ENCODE measurements at places on chromosomes 4 and X.

DNA sequence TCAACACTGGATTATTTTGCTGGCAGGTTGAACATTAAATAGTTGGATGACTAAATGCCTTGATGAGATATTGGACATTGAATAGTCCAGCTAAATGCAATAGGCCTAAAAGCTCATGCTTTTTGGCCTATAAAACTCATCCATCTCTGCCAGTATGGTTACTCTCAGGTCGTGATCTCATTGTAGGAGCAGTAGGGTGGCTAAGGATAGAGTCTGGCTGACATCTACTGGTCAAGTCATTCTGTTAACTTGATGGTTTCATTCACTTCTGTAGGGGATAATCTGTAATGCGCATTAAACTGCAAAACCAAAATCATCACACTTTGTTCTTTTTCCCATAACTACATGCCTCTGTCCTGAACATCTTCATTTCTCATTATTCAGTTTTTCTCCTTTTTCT lies 227.0 kb downstream of the DKK2 start:
- no peak for DNase-seq

GRCh38 chr4:171924746-171925376 lies 111.7 kb downstream of the GALNTL6 start:
- DNase-seq = no peak

DNA sequence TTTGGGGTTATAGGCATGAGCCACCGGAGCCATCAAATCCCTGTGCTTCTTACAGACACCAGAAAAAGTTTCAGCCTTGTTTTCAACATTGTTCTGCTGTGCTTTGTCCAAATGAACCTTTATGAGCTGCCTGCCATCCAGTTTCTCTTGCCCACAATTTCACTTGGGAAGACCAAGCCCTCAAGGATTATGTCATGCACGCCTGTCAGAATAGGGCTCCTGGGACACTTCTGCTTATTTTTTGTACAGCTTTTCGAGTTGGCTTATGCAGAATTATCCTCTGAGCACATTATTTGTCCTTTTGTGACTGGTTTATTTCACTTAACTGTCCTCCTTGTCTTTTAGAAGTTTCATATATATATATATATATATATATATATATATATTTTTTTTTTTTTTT lies 16.2 kb downstream of the UBE2K start:
- no peak for DNase-seq

DNA sequence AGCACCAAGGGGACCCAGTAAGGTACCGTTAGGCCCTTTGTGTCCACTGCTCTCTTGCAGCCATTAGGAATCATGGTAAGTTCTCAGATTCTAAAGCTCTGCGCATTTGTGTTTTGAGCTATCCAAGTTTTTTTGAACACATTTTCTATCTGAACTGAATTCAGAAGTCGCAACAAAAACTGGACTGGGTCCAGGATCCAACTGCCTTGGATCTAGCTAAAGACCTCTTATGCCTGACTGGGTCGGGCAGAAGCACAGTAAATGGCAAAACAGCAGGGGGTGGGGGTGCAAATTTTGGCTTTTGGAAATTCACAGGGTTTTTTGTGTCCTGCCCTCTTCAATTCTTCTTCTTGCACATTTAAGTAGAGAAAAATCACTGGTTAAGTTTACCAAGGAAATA lies 30.0 kb downstream of the RCHY1 start:
- DNase-seq = no peak

GRCh38 chrX:97200454-97200853 lies 316.7 kb downstream of the RPA4 start:
- no peak for DNase-seq

GRCh38 chr4:8589823-8590545 lies 2.6 kb upstream of the CPZ start:
- DNase-seq = no peak

DNA sequence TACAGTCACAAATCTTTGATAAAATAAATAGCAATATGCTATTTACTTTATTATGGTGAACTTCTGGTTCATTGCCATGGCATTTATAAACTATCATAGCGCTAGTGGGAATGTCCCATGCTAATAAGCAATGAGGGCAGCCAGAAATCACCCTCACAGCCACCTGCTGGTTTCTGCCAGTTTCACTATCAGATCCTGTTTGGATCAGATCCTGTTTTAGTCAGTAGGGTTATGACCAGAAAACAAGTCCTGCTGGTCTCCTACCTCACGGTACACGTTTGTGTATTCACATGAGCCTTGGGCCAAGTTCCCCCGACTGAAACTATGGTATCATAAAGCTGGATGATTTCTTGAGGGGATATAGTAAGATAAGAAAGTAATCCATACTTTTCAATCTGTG lies 17.7 kb downstream of the FOXR2 start:
- no peak for DNase-seq

DNA sequence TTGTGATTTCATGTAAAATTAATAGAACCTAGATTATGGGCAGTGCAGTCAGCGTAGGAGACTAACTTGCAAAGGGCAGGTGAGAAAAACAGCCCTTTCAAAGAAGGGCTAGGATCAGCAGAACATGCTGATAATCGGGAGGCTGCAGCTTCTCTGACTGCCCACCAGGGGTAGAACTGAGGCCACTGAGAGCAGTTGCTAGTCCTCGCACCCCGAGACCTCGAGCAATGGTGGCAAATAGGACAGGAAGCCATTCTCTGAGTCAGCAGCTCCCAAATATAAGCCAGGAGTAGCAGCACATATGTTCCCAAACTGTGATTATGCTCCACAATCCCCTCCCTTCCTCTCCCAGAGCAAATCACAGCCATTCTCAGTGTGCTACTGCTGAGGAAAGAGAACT lies 186.5 kb downstream of the MSL3 start:
- no peak for DNase-seq

DNA sequence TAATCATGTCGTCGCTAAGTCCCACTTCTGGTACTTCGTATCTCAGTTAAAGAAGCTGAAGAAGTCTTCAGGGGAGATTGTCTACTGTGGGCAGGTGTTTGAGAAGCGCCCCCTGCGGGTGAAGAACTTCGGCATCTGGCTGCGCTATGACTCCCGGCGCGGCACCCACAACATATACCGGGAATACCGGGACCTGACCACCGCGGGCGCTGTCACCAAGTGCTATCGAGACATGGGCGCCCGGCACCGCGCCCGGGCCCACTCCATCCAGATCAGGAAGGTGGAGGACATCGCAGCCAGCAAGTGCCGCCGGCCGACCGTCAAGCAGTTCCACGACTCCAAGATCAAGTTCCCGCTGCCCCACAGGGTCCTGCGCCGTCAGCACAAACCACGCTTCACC lies 11.3 kb downstream of the PNCK start:
- no peak for DNase-seq

GRCh38 chr4:158968961-158969360 lies 133.9 kb upstream of the RAPGEF2 start:
- DNase-seq = no peak
